GM12892 (cell line): ENCODE measurements at places on chromosomes 13 and 19.

GRCh38 chr13:36512771-36513170 is 80.5 kb downstream of the CCNA1 start:
- no peak for DNase-seq

DNA sequence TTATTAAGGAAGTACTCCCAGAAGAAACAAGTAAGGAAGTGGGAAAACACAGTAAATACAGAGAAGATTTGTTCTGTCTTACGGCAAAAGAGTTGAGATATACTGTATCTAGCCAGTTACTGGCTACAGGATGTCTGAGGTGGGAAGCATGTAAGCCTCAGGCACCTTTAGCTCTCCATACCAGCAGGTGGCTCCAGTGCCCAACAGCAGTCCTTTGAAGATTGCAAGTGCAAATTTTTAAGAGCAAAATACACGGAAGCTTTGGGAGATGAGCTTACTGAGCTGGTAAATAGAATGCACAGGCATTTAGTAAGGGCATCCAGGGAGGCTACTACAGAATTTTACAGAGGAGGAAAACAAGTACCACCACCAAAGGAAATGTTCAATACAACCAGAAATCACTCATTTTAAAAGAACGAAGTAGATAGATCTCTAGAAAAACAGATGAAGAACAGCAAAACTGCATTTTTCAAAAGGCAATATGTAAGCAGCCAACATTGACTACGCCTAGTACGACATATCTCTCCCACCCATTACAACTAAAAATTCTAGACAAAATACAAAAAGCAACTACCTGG is 57.9 kb upstream of the VSTM2B start:
- no peak for DNase-seq

GRCh38 chr13:59531571-59532091 is 632.1 kb downstream of the DIAPH3 start:
- no peak for DNase-seq

DNA sequence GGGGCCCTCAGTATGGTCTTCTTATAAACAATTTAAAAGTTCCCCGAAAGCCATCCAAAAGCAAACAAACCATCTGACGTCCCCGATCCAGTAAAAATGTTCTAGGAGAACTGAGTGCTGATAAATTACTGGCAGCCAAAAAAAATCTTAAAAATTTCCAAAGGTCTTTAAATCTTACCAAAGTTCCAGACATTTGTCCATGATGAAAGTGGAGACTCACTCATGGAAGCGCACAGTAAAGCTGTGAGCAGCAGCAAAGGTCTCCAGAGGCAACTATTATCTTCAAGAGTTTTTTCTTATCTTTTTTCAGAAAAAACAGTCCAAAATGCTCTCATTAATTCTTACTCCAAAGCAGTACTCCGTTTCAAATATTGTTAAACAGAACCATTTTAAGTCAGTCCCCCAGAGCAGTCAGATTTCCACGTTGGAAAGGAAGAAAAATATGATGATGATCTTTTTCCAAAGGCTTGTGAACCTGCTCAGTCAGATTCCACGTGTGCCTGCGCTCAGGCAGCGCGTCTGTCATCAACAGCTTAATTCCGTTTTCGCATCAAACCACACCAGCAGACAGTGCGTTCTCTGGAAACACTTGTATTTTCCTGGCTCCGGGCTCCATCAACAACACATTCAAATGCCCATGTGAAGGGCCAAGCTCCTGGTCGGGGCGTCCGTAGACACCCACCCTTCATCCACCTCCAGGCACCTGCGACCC is 85.4 kb downstream of the COL4A1 start:
- no peak for DNase-seq

GRCh38 chr19:3721131-3721886 is 13.1 kb downstream of the TJP3 start:
- peak; percentile 92 for DNase-seq
